ENCODE measurements at places on chromosomes 2 and 18.

DNA sequence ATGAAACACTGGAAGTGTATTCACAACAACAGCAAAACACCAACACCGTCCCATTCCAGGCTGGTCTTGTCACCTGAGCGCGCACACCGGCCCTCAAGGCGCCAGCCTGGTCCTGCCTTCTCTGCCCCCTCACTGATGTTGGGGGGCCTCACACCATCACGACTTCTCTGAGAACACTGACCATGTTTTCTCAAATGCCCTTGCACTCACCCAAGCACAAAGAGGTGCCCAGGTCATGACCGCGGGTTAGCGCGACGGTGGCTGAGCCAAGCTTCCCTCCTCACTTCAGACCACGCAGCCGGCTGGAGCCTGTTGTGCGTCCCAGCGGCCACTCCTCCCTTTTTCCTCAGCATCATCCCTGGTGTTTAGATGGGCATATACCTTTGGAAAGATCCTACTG, 101.3 kb upstream of the SALL3 start:
- no peak for DNase-seq

DNA sequence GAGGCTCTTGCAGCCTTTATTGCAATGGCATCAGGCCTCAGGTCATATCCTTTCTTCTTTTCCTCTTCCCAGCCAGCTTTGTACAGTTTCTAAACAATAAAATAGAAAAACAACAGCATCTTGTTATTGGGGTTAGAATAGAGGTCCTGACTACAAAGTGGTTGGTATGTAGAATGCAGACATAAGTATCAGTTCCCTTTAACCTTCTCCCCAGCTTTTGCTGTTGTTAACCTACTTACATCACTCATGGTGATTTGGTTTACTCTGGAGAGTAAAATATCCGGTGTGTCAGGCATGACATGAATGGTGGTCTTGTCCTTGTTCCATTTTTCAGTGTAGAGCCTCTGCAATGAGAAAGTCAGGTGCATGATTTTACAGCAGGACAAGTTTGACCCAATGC, 69.8 kb downstream of the NEB start:
- no peak for DNase-seq

GRCh38 chr2:230922951-230923717, 1.9 kb downstream of the GPR55 start:
- no peak for DNase-seq

DNA sequence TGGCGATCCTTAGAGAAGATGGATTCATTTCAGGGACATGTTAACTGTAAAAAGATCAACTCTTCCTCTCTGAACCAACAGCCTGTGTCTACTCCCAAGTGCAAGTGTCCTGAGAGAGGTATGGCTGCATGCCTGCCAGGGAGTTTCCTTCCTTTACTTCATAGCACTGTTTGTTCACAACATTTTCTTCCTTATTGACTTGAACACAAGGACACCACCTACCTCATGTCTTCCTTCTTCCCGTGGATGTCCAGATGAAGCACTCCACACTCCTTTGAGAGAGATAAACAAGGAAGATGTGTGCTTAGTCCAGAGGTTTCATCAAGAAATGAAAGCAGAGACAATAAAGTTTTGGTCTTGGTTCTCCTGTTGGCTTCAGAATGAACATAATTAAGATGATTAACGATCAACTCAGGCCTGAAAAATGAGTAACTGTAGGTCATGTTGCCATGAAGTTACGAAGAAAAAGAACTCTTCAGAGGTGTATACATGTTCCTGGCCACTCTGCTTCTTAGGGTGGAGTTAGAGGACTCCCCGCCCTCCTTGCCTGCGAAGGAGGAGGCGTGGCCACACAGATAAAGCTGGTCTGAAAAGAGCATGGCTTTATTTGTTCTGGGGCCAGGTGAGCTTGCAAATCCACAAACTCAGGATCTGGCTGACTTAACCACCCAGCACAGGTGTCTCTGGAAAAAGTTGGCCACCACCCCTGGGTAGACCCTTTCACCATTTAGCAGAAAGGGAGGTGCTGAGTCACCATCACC, 155.0 kb upstream of the KCTD1 start:
- no peak for DNase-seq

DNA sequence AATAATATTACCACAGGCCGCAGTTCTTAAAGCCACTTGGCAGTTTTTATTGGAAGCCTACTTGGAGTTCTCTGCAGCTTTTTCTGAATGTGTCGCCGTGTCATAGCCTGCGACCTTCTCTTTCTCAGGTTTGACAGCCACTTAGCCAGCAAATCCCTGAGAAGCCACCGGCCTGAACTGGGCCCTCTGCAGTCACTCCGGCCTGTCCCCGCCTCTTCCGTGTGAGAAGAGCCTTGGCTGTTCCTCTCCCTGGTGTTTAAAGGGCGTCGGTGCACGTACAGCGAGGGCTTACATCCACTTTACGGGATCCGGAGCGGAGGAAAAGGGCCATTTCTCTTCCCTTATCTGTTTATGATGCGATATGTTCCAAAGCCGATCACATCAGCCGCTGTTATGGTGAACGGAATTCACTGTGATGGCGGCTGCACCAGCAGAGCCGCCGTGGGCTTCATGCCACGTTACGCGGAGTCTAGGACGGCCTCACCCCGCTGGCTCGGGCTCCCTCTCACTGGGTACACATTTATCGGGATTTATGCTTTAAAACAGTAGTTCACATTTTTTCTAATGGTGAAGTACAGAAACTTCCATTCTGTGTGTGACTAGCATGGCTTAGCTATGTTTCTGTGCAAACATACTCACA, 66.8 kb downstream of the GBX2 start:
- DNase-seq = no peak

DNA sequence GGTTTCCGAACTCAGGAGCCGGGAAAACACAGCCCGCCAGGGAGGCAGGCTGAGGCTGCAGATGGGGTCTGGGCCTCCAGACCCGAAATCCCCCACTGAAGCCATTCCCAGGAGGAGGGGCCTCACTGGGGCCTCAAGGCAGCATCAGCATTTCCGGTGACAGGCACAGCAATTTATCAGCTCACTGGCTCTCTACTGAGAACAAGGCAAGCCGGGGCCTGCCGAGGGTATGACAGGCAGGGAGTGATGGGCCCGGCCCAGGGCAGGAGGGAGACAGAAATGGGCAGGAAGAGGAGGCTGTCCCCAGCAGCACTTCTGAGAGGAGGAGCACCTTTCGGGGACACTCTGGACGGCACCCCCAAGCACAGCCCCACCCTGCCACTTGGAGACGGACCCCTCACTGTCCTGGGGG, 12.5 kb downstream of the SDC1 start:
- DNase-seq = no peak

GRCh38 chr2:172086241-172087206, 1.2 kb downstream of the DLX1 start:
- peak; percentile 69 for DNase-seq

- DNase-seq = no peak
Observed at GRCh38 chr2:161122772-161123530, 37.3 kb upstream of the TANK start.

GRCh38 chr18:13611142-13611600, 115.2 kb downstream of the FAM210A start:
- DNase-seq = peak; percentile 69

- no peak for DNase-seq
Observed at GRCh38 chr2:73069041-73069854, 2.3 kb downstream of the SFXN5 start.

DNA sequence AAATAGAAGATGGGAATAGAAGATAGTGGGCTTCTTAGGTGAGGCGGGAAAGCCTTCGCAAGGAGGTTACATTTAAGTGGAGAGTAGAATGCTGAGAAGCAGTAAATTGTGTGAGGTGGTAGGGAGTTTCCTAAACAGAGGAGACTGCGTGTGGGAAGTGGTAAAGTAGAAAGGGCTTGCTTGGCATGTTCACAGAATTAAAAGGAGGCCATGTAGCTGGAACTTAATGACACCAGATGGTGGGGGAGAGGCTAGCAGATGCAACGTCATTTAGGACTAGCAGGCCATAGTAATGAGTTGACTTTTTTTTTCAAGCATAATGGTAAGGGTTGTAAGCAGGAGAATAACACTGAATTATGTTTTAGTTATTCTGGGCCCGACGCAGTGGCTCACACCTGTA, 13.0 kb upstream of the RTN4 start:
- DNase-seq = peak; percentile 36

DNA sequence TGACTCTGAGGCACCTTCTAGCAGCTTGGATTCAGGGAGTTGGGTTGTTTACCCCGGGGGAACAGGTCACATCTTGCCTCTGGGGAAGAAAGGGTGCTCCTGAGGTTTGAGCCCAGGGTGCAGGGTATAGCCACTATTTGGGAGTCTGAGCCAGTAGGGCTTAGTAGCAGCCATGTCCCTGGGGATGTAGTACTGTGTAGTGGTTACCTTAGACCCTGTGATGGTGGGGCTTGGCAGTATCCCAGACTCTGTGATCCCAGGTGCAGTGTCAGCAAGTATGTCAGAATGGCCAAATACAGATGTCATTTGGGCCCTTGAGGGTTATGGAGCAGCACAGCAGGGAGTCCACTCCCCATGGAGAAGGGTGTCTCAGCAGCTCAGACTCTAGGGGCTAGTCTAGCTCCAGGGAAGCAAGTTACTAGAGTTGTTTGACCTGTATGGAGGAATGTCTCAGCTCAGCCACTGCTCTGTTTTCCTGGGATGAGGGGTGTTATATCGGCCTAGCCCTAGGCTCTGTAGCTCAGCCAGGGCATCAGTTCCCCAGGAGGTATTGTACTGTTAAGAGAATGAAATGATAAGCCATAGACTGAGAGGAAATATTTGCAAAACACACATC, 151.3 kb downstream of the UBR3 start:
- DNase-seq = no peak

- no peak for DNase-seq
Observed at GRCh38 chr2:148756292-148756975, 111.9 kb downstream of the EPC2 start.

DNA sequence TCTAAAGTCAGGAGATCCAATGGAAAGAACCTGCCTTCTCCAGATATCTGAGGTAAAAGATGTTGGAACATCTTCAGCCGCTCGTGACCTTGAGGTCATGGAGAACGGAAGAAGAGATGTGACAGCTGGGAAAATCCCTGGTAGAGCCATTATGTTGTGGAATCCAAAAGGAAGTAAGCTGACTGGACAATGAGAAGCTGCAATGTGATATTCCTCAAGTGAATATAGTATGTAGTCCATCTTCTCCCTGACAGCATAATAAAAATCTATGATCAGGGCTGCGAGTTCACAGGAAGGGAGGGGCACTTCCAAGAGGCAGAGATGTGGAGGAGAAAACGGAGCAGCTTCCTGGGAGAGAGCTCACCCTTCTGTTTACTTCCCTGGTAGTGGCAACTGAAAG, 201.0 kb upstream of the SP5 start:
- no peak for DNase-seq

- DNase-seq = no peak
Observed at GRCh38 chr18:76989647-76990190, 142.9 kb downstream of the MBP start.

DNA sequence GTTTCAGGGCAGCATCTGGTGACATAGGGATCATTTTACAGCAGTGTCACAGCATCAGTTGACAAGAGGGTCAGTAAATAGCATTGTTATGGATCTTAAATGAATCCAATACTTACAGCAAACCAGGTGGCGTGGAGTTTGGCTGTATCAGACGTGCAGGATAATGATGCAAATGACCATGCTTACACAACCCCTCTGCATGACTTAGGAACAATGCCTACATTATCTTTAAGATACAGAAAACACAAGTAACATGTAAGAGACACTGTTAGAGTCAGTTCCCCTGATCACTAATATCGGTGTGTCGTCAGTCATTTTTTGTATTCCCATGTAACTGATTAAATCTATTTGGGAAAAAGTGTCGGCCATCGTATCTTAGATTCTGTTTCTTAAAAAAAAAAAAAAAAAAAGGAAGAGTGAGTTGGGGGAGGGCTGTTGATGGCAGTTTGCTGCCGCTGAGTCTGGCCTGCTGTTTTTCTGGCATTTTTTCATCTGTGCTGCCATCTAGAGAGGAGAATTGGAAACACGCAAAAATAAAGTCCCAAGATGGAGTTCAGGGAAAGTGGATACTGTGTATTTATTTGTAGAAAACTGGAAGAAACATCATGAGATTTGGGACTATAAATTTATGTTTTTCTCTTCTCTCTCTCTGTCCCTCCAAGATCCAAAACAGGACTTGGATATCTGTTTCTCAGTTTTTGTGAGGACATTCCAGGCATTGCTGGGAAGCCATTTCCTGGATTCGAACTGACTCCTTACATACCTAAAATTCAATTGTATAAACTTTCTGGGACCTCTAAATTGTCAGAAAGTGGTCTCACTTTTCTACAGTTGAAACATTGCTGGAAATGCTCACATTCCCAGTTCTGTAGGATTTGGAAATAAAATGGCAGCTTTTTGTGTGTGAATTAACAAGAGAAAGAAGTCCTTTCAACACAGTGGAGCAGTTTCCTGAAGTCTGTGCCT, 60.3 kb upstream of the AGPS start:
- peak; percentile 76 for DNase-seq

- DNase-seq = no peak
Observed at GRCh38 chr2:175309799-175310198, 128.3 kb upstream of the ATP5MC3 start.

GRCh38 chr2:165895974-165896373, 57.6 kb downstream of the TTC21B start:
- DNase-seq = no peak

DNA sequence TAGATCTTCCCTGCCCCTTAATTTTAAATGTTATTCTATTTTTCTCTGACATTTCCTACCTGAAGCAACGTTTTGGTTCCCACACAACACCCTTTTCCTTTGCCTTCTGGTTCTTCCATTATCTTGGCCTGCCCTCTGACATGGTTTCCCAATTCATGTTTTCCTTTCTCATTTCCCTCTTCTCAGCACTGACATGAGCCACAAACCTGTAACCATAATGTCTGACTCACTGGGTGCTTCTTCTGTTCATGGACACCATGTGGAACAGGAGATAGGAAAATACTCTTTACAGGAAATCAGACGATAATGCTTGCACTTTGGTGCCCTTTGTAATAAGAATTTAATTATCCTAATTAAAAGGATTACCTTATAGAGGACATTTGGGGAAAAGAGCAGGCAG, 142.0 kb downstream of the ZEB2 start:
- DNase-seq = no peak

- no peak for DNase-seq
Observed at GRCh38 chr2:10658041-10658913, 31.5 kb downstream of the NOL10 start.

- no peak for DNase-seq
Observed at GRCh38 chr2:168649562-168649961, 152.9 kb upstream of the NOSTRIN start.

GRCh38 chr2:144642131-144642530, 122.2 kb upstream of the ZEB2 start:
- DNase-seq = no peak

DNA sequence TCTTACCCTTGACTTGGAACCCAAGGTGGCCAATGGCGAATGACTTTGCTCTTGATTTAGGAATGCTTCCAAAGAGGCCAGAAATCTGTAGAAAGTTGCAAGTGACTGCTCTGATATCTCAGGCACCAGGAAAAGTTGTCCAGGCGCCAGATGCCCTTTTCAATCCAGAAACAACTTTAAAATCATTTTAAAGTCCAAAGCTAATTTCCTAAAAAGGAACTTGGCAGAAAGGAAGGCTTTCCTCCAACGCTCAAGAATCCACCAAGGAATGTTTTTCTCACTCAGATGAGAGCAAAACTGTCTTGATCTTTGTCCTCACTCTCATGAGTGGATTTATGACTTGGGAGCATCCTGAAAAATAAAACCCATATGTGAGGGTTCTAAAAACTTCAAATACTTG, 5.3 kb downstream of the NGEF start:
- DNase-seq = no peak

- no peak for DNase-seq
Observed at GRCh38 chr2:239390546-239391285, 10.1 kb downstream of the HDAC4 start.

GRCh38 chr18:50578651-50579050, 18.8 kb downstream of the MAPK4 start:
- DNase-seq = no peak

Data from CD4-positive, alpha-beta T cell treated with Interleukin-17A for 1 hour (primary cell).